Natural killer cell treated with Interleukin-12 subunit alpha and Interleukin-12 subunit beta and Interleukin-15 and Interleukin-18, amount 100 ng/mL, for 72 hours (primary cell): ENCODE measurements at places on chromosomes 2 and 18. TPM values are rescaled to one million over a fixed set of nuclear protein-coding genes. Genes with fewer than 3 reads are reported as not detected.
A peak's percentile ranks its signal among the peaks of the same experiment; 100 is the strongest.

- no peak for DNase-seq
- H3K36me3 ChIP-seq, result no peaks in the 10 kb centered on the region
- H3K4me1 ChIP-seq, result no peaks in the 10 kb centered on the region
These were observed 93.8 kb upstream of the LDAH start for GRCh38 chr2:20916604-20917286.

ACMSD gene
- not detected for total RNA-seq

DNA sequence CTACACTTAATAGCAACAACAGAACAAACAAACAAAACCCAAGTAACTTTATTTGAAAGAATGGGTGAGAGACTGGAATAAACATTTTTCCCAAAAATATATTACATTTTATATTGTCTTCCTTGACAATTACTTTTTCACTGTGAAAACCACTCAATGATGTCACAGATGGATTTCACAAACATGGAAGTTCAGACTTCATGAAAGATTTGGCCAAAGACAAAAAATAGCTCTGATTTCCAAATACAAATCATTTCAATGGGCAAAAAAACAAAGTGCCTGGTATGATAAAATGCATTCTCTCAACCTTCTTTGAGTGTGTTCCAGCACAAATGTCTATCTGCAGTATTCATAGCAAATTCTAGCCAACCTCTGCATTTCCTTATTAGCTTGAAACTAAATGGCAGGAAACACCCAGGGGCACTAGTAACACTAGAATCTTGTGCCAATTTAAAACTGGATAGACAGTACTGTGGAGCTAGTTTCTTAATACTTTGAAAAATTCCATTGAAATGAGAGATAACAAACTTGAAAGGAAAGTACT, 28.5 kb upstream of the NAPG start:
- peaks cover 24% of the 10 kb centered on the region for H3K27me3 ChIP-seq
- no peak overlapping the region for H3K27ac ChIP-seq
- H3K4me1 ChIP-seq, result peaks cover 9% of the 10 kb centered on the region
- H3K4me3 ChIP-seq, result no peak overlapping the region
- no peaks in the 10 kb centered on the region for H3K36me3 ChIP-seq

- no peak overlapping the region for H3K4me3 ChIP-seq
- DNase-seq, result no peak
- H3K27me3 ChIP-seq, result peaks cover 19% of the 10 kb centered on the region
- H3K27ac ChIP-seq, result no peak overlapping the region
These were observed 80.1 kb upstream of the ARL5A start for GRCh38 chr2:151908204-151908882.

- no peak overlapping the region for H3K4me3 ChIP-seq
- peak overlapping the region; percentile 60 for H3K27ac ChIP-seq
- H3K27me3 ChIP-seq, result no peaks in the 10 kb centered on the region
- peaks cover 34% of the 10 kb centered on the region for H3K4me1 ChIP-seq
- no peak for DNase-seq
- H3K36me3 ChIP-seq, result peaks cover 16% of the 10 kb centered on the region
These were observed 13.4 kb downstream of the STAMBP start for GRCh38 chr2:73841912-73842738.

NAT8 gene
- total RNA-seq, result not detected

UGT1A3 gene
- not detected for total RNA-seq

DNA sequence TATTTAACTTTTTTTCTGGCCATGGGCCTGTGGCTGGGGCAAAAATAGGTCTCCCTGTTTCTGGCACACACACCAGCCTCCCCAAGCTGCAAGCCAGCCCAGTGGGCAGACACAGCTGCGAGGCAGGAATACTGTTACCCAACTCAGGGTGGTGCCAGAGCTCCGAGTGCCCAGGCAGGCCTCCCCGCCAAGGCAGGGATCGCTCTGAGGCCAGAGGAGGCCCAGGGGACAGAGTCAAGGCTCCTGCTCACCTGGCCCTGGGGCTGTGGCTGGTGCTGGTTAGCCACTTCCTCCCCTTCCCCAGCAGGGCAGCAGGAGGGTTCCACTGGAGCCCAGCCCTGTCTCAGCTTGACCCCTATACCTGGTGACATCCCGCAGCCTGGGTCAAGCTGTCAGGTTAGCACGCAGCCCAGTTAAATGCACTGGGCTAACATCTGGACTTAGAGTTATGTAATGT, 67.1 kb upstream of the EPAS1 start:
- H3K36me3 ChIP-seq, result no peaks in the 10 kb centered on the region
- peak overlapping the region; percentile 30 for H3K4me3 ChIP-seq
- H3K4me1 ChIP-seq, result peaks cover 4% of the 10 kb centered on the region
- peaks cover 18% of the 10 kb centered on the region for H3K27me3 ChIP-seq

DNA sequence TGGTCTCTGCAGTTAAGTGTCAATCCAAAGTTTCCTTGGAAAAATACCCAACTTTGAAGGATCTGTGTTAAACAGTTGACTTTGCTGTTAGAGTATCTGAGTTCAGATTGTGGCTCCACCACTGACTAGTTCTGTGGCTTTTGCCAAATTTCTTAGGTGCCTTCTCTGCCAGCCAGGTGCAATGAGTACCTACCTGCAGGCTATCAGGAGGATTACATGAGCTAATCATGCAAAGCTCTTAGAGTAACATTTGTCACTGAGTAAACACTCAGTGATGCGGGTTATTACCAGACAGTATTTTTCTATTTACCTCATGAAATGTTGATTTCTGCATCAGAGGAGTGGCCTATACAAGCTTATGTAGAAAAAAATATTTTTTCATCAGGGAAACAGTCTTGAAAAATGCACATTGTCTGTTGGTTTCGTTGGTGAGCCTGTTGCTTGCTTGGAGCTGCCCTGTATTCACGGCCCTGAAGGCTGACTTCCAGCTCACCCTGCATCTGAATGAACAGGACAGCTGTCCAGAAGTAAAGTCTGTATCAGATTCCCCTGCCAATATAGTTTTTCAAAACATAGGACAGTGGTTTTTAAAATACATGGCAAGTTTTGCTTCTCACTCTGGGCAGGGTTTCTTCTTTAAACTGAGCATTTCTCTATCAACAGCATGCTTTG, 235.1 kb downstream of the CDCA7 start:
- peaks cover 31% of the 10 kb centered on the region for H3K27me3 ChIP-seq
- peaks cover 7% of the 10 kb centered on the region for H3K36me3 ChIP-seq
- no peak overlapping the region for H3K27ac ChIP-seq

- no peak overlapping the region for H3K4me3 ChIP-seq
- H3K27me3 ChIP-seq, result no peaks in the 10 kb centered on the region
- no peaks in the 10 kb centered on the region for H3K36me3 ChIP-seq
- H3K27ac ChIP-seq, result no peak overlapping the region
- DNase-seq, result no peak
- no peaks in the 10 kb centered on the region for H3K4me1 ChIP-seq
These were observed 245.0 kb upstream of the NT5C1B start for GRCh38 chr2:18834341-18834740.

DNA sequence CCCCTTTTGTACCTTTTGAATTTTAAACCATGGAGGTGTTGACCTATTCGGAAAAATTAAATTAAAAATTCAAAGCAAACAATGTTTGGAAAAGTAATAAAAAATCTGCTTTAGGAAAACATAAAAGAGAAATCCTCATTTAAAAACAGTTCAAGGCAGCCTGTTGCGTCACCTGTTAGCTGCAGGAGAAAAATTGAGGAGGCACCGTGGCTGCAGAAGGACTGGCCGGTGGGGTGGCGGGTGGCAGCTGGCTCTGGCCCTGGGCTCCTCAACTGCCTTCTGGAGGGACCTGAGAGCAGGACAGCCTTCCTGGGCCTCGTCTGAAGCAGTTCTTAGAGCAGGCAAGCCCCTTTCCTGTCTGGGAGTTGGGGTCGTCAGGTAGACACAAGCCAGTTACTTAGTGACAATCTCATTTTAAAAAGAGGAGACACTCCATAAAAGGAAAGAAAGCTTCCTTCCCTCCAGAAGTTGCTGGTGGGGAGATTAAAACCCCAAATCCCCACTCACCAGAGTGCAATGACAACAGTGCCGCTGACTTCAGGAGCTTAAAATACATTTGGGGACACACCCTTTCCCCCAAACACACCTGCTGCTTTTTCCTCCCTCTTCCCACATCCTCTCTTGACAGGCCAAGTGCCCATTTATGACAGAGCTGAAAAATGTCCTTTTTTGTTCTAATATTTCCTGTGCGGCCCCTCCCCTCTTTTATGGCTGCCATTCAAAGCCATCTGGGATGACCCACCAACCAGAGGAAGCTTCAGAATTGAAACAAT, 9.7 kb downstream of the ZBTB7C start:
- no peak overlapping the region for H3K27ac ChIP-seq
- no peaks in the 10 kb centered on the region for H3K4me1 ChIP-seq
- peaks cover 45% of the 10 kb centered on the region for H3K27me3 ChIP-seq
- H3K36me3 ChIP-seq, result no peaks in the 10 kb centered on the region

- no peaks in the 10 kb centered on the region for H3K4me1 ChIP-seq
- DNase-seq, result no peak
- no peaks in the 10 kb centered on the region for H3K36me3 ChIP-seq
- H3K27ac ChIP-seq, result no peak overlapping the region
- no peak overlapping the region for H3K4me3 ChIP-seq
These were observed 117.9 kb downstream of the NRP2 start for GRCh38 chr2:205800224-205800623.

ERFE gene
- total RNA-seq, result 3.8 TPM

DNA sequence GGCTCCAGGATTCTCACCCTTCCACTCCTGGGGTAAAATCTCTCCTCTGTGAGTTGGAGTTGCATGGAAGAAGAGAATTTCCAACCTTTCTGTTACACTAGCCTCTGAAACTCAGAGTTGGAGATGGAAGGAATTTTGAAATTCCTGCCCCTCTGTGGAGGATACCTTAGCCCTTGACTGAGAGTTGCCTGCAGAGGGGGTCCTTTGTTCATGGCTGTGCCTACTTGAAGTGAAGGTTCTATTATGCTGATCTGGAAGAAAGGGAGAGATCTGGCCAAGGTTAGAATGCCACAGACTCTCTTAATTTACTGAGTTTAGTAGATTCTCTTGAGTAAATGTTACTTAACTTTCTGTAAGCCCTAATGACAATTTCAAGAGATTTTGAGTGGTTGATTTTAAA, 626.6 kb upstream of the GYPC start:
- no peak overlapping the region for H3K27ac ChIP-seq
- H3K4me1 ChIP-seq, result no peaks in the 10 kb centered on the region
- no peaks in the 10 kb centered on the region for H3K36me3 ChIP-seq

C2orf80 gene
- not detected for total RNA-seq

GRCh38 chr2:57885742-57886141, 160.9 kb upstream of the VRK2 start:
- no peaks in the 10 kb centered on the region for H3K36me3 ChIP-seq
- no peak overlapping the region for H3K4me3 ChIP-seq
- H3K4me1 ChIP-seq, result peaks cover 7% of the 10 kb centered on the region
- H3K27ac ChIP-seq, result no peak overlapping the region

OR6B2 gene
- total RNA-seq, result not detected

RNU2-63P gene
- total RNA-seq, result 39.8 TPM

DNA sequence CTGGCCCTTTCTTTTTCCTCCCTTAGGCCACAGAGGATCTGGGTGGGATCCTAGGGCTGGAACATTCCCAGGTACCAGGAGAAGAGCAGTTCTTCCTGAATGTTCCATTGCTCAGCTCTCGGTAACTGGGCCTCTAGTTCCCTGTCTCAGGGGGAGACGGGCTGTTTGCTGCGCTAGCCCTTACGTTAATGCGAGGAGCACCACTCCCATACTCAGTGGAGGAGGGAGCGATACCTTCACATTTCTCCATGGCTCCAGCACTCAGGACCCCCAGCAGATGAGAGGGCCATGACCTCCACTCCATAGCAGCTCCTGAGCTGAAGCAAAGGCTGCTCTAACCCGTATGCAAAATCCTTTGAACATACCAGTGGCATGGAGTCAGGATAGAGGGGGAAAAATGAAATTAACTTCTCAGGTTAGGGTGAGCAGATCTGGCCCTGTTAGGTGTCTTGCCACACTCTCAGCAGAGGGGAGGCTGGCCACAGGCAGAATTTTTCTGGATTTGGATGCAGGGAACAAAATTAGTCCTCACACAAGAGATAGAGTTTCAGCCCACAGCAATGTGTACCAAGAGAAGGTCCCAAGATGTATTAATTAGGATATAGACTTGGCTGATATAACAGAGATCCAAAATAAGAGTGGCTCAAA, 206.7 kb downstream of the ZFP36L2 start:
- peaks cover 2% of the 10 kb centered on the region for H3K4me1 ChIP-seq
- no peak overlapping the region for H3K27ac ChIP-seq
- H3K36me3 ChIP-seq, result peaks cover 8% of the 10 kb centered on the region
- H3K27me3 ChIP-seq, result peaks cover 2% of the 10 kb centered on the region
- H3K4me3 ChIP-seq, result no peak overlapping the region
- peak; percentile 8 for DNase-seq

DNA sequence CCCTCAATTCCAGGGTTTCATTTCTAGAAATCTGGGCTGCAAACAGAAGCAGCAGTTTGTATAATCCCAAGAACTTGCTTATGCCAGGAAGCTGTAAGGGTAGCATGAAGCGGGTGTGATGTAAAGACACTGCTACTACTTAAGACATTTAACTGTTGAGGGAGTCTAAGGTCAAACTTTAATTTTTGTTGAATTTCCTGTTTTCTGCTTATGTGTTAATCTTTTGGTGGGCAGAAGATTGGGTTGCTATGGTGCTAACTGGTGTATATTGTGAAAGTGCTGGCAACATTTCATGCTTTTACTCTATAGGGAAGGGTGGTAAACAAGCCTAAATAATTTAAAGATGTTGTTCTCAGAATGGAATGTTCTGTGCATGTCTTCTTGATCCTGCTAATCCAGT, 2.7 kb downstream of the NCOA1 start:
- peaks cover 69% of the 10 kb centered on the region for H3K4me1 ChIP-seq
- no peaks in the 10 kb centered on the region for H3K27me3 ChIP-seq
- H3K4me3 ChIP-seq, result peak overlapping the region; percentile 97
- H3K36me3 ChIP-seq, result peaks cover 6% of the 10 kb centered on the region
- H3K27ac ChIP-seq, result peak overlapping the region; percentile 89

CCDC74B gene
- 1.7 TPM for total RNA-seq

DNA sequence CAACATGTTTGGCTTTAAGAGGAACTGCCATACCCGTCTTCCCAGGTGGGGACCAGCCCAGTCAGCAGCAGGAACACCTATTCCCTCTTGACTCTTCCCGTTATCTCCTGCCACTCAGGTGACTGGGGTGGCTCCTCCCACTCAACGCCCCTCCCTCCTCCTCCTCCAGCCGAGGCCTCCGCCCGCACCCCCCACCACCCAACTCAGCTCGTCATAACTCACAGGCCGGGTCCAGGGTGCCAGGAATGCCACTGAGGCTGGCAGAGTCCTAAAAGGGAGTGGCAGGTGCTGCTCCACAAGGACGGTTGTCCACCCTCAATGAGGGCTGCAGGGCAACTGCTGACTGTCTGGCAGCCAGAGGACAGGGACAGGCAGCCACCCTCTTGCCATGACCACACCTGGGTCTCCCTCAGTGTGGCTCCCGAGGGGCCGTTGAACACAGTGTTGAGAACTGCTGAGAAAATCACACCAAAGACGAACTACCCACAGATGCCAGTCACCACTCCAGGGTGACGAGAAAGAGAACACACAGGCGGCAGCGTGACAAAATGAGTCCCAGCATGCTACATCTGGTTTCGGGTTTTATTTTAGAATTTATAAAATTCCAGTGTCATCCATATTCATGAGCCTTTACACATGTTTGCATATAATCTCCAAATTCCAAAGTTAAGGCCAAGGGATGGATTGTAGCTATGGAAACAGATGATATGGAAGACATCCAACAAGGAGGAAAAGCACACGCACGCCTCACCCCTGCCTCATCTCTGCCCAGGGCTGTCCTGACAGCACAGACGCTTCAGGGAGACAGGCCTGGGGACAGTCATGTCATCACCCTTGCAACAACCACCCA, 38.5 kb downstream of the ANO7 start:
- H3K36me3 ChIP-seq, result peaks cover 14% of the 10 kb centered on the region
- peaks cover 7% of the 10 kb centered on the region for H3K4me1 ChIP-seq
- no peaks in the 10 kb centered on the region for H3K27me3 ChIP-seq
- DNase-seq, result peak; percentile 57
- H3K27ac ChIP-seq, result no peak overlapping the region
- H3K4me3 ChIP-seq, result no peak overlapping the region
